ENCODE measurements at places on chromosomes 12 and 14.

DNA sequence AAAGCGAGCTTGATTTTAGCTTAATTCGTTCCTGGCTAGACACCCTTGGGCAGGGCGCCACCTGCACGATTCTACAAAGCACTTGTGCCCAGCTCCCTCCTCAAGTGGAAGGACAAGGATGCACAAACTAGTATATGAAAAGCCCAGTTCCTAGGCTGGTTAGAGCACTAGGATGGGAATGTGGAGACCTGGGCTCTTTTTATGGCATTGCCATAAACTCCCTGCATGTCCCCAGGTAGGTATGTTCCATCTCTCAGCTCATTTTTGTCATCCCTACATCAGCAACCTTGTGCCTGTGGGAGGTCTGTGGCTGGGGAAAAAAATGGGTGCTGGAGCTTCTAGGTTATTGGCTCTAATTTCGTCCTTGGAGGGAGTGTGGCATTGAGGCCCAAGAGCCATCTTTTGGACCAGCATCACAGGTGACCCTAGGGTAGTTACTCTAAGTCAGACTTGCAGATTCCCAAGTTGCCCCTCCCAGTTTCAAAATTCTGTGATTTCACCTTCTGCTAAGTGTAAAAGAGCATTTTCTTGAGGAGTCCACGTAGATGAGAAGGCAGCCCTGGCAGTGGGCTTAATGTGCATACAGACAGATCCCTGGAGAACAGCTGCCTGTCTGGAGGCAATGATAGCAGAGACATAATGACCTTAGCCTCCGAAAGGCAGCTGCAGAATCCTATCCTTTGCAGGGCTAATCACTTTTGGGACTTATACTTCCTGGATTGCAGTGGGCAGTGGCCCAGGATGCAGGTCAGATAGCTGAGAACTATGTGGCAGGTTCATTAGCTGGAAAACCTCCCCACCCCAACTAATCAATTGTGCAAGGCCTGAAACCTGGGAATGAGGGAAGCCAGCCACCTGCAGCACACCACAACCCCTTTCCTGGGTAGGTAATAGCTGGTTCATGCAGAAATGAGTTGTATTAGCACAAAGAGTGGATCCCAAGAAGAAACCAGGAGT lies 47.6 kb upstream of the BDKRB2 start:
- DNase-seq, result no peak

GRCh38 chr12:6374786-6375160 lies 590 bp downstream of the SCNN1A start:
- no peak for DNase-seq

DNA sequence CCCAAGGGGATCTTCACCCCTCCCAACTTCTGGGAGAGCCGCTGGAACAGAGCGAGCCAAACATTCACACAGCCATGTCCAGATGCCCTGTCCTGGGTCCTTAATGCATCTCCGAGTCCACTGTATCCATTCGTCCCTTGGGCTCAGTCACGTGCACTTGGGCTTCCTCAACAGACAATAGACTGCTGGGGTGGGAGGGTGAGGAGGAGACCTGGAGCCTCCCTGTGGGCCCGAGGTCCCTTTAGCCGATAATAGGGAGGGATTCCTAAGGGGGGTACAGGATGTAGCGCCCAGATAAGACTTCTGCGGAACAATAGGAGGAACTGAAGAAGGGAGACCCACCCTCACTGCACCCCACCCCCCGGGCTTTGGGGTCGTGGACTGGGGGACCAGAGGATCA lies 6.7 kb downstream of the ARHGEF25 start:
- no peak for DNase-seq

GRCh38 chr14:51182131-51182565 lies 57.9 kb upstream of the TMX1 start:
- DNase-seq, result no peak

DNA sequence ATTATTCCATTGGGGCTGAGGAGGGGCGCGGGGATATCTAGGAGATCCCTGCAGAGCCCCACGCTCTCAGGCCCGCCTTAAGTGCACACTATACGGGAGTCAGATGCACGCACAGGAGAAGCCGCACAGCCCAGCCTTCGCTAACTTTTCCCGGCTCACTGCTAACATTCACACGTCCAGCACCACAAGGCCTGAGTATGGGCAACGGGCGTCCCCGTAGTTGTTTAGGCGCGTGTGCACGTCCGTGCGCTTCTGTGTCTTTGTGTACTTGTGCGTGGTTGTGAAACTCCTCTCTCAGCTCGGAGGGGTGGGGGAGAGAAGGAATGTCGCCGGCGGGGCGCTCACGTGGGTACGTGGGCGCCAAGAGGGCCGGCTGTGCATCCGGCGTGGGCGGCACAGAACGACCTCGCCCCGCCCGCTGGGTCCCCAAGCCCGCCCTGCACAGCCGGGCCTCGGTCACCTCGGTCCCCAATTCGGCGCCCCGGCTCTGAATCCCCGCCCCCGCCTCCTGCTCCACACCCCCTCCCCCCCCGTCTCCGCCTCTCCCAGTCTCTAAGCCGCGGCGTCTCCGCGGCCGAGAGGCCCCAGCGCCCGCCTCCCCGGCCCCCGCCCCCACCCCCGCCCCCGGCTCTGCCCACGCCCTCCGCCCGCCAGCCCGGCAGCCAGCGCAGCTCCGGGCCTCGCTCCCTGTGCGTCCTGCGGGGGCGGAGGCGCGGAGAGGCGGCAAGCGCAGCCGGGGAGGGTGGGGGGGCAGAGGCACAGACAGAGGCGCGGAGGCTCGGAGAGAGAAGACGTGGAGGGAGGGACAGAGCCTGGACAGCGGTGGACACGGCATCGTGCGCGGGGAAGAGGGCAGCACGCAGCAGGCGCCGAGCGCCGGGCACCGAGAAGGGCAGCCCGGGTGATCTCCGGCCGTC lies at the start of gene NAB2:
Gene NAB2, plus strand, starts transcription at position 761 of the 917 bp plus-strand sequence. CDS start 158 bp downstream, outside the sequence.
- DNase-seq, result peak; percentile 94

DNA sequence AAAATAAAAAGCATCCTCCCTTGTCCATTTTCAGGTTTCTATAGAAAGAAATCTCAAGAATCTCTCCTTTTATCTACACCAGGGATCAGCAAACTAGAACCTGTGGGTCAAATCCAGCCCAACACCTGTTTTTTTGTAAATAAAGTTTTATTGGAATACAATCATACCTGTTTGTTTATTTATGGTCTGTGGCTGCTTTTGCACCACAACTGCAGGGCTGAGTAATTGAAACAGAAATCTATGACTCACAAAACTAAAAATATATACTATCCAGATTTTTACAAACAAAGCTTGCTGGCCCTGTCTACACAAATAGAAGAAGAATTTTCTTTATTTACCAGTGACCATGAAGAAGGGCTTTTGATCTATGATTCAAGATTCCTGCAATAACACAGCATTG lies 95.1 kb upstream of the COCH start:
- no peak for DNase-seq

GRCh38 chr14:65184032-65184764 lies 81.9 kb upstream of the MAX start:
- no peak for DNase-seq

DNA sequence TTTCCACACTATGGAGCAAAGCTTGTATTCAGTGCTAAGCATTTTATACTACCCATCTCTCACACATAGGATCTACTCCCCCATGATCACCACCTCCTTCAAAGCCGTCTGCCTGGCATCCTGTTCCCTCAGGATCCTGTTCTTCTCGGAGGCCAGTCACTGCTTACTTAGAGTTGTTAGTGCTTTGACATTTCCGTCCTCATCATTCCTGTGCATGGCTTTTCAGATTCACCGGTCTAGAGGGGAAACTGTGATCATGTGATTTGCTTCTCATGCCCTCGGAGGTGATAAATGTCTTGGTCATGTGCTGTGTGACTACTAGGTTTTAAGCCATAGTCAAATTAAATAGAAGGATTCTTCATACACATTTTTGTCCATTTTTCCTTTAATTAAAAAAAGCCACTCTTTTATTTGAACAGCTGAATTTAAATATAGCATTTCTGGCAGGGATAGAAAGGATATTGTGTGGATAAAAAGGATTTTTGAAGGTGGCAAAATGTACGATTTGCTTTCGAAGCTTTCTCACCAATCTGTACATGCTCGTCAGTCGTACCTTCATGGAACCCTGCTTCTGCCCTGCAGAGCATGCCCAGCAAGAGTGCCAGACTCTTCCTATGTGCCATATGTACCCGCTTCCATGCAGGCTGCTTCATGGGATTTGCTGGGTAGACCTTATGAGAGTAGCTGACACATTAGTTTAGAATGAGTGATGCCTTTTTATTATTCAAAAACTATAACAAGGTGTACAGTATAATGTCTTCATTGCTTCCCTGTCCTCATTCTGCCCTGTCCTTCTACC lies 53.3 kb downstream of the BMAL2 start:
- DNase-seq, result no peak

Measured in activated T-helper 1 cell treated with Interleukin-2 at 50 U/mL for 16 hours (primary cell).